Stimulated activated CD8-positive, alpha-beta memory T cell treated with anti-CD3 and anti-CD28 coated beads, Interleukin-15, amount 100 ng/mL, for 24 hours (primary cell): ENCODE measurements at places on chromosomes 6 and 20.

GRCh38 chr20:16049529-16050093 lies 523.6 kb downstream of the KIF16B start:
- DNase-seq = no peak

DNA sequence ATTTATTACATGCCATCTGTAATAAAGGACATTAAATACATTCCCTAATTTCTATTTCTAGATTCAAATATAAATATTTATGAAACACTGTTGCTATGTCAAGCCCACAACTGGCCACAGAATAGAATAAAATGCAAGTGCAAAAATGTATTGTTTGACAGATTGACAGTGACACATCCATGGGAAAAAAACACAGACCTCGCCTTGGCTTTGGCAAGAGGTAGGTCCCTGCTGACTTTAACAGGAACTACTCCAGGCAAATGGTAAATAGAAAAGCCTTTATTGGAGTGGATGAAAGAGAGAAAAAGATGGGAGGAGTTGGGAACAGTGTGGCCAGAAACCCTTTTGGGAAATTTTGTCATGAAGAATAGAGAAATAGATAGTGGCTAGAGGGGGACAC lies 622.9 kb downstream of the UTRN start:
- no peak for DNase-seq

- DNase-seq = no peak
Observed at GRCh38 chr20:23910210-23910609, 30.7 kb upstream of the CST5 start.

- DNase-seq = no peak
Observed at GRCh38 chr6:22017272-22017671, 279.6 kb downstream of the PRL start.

GRCh38 chr6:131362070-131362469 lies 211.0 kb upstream of the ARG1 start:
- DNase-seq = no peak

GRCh38 chr20:709423-709822 lies 33.8 kb upstream of the SCRT2 start:
- no peak for DNase-seq

GRCh38 chr6:158387036-158387435 lies 74.8 kb downstream of the TULP4 start:
- no peak for DNase-seq

DNA sequence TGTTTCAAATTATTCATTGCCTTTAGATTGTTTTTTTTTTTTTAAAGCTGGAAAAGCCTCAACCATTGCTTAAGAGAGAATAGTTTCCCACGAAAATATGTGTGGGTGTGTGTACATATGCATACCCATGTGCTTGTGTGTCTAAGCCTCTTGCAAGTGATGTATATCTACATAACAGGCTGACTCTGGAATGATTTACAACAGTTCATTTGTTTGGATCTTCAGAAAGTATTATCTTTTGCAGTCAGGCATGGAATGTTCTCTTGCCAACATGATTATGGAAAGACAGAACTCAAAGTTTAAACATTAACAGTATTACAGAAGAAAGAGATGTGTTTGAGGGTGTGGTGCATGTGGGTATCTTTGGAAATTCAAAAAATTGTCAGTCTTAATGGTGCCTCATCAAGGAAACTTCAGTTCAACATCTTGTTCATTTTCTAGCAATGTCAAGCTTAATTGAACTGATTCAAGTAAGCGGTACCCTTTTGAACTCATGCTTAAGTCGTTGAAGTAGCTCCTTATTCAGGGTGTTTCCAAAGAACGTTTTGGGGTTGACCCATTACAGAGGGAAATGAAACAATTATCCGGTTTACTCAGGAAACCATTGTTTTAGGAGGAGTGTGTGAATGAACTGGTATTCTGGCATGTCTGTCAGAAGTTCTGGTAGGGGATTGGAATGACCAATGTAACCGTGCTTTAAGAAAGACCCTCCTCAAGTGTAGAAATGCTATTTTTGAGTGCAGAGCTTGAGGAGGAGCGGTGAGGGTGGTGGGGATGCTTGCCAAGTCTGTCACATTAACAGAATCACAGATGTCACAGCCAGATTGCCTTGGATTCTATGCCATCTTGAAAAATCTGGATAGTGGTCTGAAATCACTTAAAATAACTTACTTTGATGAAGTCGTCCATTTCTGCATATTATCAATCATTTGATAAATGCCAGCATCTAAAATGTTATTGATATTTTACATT lies 60.3 kb downstream of the ADGRG6 start:
- no peak for DNase-seq

DNA sequence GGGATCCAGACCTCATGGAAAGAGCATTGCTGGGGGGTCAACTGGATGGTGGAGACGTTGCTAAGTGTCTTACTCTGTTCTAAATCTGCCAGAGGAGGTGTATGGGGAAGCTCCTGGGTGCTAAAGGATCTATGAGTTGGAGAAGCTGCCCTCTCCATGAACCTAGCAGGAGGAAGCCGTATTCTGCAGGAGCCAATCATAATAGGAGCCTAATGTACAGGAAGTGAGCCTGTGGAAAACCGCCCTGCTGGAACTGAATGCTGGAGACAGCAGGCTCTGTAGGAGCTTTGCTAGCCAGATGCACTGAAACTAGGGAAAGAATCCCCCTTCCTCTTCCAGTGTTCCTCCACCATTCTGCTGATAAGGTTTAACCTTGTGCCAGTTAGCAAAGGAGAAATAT lies 10.9 kb downstream of the CASP8AP2 start:
- no peak for DNase-seq

DNA sequence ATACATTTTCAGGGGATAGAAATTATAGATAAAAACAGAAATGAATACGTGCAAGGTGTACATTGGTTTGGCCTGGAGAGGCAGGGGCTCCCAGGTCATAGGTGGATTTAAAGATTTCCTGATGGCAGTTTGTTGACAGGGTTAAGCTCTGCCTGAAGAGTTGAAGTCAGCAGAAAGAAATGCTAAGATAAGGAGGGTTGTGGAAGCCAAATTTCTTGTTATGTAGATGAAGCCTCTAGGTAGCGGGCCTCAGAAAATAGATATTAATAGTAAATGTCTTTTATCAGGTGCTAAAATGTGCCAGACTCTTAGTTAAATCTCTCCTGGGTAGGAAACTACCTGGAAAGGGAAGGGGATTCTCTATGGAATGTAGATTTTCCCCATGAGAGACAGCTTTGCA lies 188.8 kb downstream of the CDH26 start:
- no peak for DNase-seq
